Astrocyte of the hippocampus (primary cell): ENCODE measurements at places on chromosomes 1 and 21.

GRCh38 chr1:42682739-42683531 is 717 bp downstream of the YBX1 start:
- peak; percentile 75 for DNase-seq

GRCh38 chr1:114892194-114892918 is 37.7 kb downstream of the SYCP1 start:
- DNase-seq = no peak

DNA sequence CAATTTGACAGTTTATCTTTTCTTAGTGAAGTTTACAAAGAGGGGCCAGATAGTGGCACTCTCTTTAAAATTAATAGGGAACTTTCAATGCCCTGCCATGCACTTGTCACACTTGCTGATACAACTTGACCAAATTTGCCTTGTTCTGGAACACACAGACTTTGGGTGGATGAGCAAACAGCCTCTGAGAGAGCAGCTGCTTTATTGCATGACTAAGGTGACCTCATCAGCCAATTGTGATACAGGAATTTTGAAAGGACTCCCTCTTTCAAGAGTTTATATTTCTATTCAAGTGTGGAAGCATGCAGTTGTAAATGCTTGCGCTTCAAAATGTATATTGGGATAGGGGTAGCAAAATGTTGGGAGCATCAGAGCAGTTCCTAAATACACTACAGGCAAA is 2.1 kb upstream of the RGS1 start:
- peak; percentile 46 for DNase-seq

DNA sequence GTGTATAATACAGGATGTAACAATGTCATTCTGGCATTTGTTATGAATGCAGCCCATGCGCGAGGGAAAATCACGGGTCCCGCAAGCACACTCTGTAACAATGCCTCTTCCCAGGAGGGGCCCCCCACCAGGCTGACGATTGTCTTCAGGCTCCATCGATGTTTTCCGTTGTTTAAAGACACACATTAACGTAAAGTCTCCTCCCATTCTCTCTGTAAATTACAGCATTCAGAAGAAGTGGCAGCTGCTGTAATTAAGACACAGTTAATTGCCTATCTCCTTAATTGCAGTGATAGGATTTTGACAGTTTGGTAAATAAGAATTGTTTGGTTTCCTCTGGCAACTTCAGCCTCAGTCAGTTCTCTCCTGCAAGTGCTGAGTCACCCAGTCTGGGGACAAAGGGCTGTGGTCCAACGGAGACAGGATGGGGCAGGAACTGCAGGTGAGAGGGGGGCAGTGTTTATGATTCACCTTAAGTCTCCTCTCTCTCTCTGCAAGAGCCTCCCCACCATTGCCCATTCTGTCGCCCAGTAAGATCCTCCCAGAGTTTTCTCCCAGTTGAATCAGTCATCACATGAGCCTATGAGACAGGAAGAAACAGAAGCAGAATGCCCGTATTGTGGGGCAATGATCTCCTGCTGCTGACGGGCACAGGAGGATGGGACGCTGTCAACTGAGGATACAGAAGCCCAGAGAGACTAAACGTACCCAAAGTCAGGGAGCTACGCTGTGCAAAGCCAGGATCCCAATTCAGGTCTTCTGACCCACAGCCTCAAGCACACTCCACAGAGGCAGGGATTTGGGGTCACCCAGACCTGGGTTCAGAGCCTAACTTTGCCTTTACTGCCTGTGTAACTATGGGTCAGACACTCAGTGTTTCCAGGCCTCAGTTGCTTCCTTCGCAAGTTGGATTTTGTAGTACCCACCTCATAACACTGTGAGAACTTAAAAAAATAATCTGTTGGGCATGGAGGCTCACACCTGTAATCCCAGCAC is 110.0 kb downstream of the ADSS2 start:
- peak; percentile 74 for DNase-seq
